ENCODE measurements at places on chromosomes 5 and 9.

DNA sequence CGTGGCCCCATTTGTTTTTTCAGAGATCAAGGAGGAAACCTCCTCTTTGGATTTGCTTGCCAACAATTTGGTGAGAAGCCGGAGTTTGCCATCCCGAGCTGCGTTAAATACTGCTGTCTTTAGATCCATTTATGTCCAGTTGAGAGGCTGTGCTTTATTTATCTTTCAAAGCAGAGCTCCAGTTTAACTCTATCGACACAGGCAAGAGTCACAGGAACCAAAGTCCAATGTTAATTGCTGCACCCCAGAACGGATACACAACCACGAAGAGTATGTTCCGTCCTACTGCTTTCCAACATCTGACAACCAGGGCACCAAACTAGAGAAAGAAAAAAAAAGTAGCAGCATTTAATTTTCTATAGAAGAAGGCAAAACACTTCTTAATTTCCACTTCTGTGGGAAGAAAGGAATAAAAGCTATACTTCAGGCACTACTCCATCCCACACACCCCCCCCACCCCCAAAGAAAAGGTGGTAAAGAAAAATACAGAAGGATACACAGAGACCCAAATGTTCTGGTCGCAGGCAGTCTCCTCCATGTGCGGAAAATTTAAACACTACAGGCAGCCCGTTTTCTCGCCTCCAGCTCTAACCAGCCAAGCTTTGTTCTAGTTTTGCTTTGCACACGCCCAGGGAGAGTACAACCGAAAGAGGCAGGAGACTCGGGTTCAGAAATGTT is 1.1 kb downstream of the FEM1C start:
- no peak for DNase-seq

DNA sequence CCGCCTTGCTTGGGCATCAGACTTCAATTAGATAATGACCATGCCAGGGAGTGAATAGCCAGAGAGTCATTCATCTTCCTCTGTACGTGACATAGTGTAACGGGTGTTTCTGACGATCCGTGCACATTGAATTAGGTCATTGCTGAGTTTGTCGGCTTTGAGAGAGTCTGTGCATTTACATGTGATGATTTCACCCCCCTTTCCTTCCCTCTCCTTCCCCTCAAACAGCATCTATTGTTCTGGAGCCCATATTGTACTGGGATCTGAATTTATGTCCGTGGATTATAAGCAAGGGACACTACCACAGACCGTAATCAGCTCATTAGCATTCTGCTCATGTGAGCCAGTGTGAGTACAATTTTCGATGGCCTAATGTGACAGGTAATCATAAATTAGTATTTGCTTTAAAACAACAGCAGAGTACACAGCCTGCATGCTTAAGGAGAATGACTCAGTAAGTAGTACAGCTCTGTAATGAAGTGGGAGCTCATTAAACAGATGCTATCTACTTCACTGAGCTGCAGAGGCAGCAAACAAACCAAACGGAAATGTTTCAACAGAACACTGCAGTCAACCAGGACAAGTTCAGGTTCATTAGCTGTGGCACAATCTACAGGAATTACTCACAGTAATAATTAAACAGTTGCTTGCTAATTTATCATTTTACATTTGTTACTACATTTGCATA is 302.1 kb downstream of the CSNK1G3 start:
- DNase-seq = no peak

DNA sequence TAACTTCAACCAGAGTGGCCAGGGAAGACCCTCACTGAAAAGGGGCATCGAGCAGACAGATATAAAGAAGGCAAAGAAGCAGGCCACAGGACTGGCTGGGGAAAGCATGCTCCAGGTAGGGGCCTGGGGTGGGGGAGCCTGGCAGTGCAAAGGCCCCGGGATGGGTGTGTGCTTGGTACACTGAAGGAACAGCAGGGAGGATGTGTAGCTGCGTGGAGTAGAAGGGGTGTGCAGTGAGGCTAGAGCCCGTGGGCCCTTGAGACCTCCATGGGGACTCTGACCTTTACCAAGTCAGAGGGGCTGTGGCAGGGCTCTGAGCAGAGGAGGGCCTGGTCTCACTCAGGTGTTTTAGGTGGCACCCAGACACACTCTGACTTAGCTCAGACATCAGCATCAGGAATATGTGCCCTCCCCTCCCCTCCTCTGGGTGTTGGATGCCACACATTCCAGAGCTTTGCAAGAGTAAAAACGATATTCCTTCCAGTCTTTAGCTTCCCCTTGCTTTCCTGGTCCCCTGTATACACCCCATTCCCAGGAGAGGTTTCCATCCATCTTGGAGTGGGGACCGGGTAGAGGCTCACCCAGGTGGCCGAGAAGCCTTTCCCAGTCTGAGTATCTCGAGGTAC is 7.6 kb downstream of the TRIM7 start:
- no peak for DNase-seq

DNA sequence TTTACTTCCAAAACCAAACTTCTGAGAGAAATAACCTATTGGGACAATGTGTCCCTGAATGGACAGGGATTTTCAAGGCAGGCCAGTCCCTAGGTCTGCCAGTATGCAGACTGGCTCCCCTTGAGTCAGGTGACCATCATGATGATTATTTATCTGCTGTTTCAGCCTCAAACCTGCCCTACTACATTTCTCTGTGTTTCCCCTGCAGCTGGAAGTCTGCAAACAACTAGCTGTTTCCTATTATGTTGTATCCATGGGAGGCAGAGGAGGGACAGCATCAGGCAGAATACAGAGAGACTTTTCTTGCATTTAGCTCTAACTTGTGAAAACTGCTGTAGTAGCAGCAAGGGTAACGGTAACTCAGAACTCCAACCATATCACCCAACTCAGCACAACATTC is 36.2 kb upstream of the IFNK start:
- DNase-seq = no peak

DNA sequence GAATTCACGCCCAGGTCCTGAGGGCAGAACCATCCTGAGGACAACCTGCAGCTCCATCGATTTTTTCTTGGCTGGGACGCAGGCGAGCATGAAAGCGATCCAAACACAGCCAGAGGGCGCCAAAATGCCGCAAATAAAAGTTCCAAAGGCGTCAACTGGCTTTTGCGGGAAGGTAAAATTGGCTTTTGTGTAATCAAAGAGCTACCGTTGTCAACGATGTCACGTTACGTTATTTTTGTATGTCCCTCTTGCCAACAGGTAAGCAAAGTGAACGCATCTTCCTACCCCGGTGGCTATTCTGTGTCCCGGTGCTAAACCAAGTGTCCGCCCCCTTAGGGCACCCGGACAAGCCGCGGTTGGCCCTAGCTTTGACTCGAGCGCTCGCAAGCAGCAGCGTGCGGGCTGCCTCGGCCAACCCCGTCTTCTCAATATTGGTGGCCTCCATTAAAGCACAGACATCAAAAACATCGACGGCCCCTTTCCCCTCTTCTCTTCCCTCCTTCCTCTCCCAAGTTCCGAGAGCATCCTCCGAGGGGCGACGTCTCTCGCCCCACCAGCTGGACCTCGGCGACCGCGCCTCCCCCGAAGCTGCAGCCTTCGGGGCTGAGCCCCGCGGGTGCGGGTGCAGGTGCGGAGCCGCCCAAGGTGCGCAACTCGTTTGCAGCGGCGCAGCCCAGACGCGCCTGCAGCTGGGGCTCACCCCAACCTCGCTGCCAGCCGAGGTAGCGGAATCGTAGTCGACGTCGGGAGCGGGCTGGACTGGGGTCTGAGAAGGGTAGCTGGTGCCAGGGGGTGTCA is 1.1 kb upstream of the BASP1 start:
- DNase-seq = no peak

GRCh38 chr9:79695531-79696175 is 123.9 kb downstream of the TLE4 start:
- DNase-seq = no peak

DNA sequence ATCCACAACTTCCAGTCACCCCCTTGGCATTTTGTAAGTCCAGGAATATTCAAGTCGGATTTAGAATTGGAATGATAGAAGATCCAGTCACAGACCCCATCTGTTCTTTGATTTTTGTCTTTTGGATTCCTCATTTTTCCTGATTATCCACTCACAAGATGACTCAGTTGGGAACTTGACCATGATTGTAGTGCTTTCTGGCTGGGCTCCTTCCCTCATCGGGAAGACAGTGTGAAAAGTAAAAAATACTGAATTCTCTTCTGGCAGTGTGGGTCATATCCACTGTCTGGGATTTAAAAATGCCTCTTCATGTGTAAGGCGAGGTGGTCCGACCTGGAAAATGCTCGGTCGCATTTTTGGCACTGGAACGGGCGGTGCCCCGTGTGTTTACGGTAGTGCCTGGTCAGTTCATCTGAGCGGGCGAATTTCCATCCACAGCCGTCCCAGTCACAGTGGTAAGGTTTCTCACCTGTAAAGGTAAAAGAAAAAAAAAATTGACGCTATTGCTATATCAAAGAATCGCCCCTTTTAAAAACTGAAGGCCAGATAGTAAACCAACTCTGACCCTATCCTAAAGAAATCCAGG is 4.0 kb downstream of the KLF4 start:
- DNase-seq = no peak

GRCh38 chr5:175853573-175854230 is 17.7 kb upstream of the CPLX2 start:
- no peak for DNase-seq

DNA sequence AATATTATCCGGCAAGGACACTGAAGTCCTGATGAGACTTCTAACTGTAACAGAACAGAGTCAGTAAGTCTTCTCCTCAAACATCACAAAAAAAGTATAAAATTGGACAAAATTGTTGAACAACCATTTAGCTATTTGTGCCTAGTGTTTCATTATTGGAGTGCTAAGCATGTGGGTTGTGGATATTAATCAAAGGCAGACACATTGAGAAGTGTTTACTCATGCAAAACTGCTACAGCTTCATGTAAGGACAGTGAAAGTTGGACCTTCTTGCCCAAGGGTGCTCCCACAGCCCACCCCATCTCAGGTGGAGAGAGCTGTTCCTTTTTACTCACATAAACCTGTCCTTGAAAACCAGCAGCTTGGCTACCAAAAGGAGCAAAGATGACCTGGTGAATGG is 355.1 kb upstream of the DAB2 start:
- no peak for DNase-seq

GRCh38 chr5:55597014-55597981 is 62.5 kb upstream of the PLPP1 start:
- DNase-seq = no peak

GRCh38 chr5:145158730-145159129 is 676.4 kb downstream of the PRELID2 start:
- DNase-seq = no peak

DNA sequence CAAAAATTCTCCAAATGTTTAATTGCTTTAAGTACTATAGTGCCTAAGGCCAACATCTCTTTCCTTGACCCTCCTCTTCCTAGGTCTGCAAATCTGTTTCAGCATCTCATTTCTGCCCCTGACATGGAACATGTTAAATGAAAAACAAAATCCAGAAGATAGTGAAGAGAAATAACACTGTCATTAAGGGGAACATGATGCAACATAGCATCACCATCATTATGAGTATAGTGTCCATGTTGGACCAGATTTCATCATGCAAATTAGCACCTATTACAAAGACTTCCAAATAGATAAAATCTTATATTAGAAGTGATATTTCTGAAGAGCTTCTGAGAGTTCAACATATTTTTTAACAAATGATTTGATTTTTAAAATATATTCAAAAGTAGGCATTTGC is 375.2 kb downstream of the PTPRD start:
- no peak for DNase-seq

DNA sequence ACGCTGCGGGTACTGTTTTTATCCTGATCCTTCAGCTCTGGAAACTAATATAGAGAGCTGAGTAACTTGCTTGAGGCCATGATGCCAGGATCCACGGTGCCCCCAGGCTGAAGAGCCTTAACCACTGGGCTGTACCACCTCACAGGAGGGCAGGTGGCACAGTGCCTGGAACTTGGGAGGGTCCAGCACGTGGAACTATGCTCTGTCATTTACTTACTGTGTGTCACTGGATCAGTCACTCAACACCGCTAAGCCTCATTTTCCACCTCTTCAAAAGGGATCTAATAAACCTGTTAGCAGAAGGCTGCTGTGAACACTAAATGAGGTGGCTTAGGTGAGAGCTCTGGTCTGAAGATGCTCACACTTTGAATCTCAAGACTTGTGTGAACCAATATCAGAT is 29.6 kb downstream of the KCNIP1 start:
- DNase-seq = no peak

- no peak for DNase-seq
Measured at GRCh38 chr9:75935591-75935990, 45.1 kb downstream of the PCSK5 start.

GRCh38 chr9:14007190-14007769 is 306.7 kb downstream of the NFIB start:
- DNase-seq = no peak

GRCh38 chr5:9128136-9128535 is 417.7 kb downstream of the SEMA5A start:
- DNase-seq = no peak

- no peak for DNase-seq
Measured at GRCh38 chr9:125074976-125075375, 68.4 kb downstream of the SCAI start.

DNA sequence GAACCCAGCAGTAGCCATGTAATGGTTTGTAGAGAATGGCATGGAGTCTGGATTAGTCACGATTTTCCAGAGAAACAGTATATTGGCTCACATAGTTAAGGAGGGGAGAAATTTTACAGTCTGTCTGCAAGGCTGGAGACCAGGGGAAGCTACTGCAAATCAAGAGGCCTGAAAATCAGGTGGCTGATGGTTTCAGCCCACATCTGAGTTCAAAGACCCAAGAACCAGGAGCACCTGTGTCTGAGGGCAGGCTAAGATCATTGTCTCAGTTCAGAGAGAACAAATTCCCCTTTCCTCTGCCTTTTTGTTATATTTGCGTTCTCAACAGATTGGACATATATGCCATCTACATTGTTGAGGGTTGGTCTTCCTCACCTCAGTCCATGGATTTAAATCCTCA is 207.5 kb upstream of the IRX2 start:
- no peak for DNase-seq

DNA sequence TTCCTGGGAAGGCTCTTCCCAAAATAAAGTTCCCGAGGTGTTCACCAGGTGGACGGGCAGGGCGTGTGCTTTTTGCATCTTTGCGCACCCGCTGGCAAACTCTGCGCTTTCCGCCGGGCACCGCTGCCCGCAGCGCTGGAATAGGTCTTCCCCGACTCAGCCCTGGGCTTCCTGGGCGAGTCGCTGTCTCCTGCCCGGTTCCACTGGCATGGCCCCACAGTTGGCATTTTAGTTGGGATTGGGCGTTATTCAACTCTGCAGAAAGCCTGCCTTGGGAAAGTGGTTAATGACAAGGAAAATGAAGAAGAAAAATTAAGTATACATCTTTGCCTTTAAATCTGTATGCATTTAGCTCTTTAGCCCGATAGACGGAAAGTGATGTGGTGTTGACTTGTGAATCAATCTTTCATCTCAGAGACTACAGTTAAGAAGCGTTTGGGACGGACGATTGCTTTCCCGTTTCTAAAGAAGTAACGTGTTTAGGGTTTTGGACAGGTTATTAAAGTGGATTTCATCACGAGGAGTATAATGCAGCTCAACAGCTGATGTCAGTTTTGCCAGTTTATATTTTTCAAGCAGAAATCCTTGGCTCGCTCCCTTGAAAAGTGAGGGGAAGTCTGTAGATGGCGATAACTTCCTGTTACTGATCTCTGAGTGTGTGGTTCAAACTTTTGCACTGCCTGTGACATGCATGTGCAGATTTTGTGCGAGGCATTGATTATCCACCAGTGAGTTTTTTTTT is 946 bp downstream of the ADCY2 start:
- no peak for DNase-seq

- no peak for DNase-seq
Measured at GRCh38 chr5:150079909-150080461, 6.4 kb downstream of the CSF1R start.
